ENCODE measurements at places on chromosomes 11 and 22.

DNA sequence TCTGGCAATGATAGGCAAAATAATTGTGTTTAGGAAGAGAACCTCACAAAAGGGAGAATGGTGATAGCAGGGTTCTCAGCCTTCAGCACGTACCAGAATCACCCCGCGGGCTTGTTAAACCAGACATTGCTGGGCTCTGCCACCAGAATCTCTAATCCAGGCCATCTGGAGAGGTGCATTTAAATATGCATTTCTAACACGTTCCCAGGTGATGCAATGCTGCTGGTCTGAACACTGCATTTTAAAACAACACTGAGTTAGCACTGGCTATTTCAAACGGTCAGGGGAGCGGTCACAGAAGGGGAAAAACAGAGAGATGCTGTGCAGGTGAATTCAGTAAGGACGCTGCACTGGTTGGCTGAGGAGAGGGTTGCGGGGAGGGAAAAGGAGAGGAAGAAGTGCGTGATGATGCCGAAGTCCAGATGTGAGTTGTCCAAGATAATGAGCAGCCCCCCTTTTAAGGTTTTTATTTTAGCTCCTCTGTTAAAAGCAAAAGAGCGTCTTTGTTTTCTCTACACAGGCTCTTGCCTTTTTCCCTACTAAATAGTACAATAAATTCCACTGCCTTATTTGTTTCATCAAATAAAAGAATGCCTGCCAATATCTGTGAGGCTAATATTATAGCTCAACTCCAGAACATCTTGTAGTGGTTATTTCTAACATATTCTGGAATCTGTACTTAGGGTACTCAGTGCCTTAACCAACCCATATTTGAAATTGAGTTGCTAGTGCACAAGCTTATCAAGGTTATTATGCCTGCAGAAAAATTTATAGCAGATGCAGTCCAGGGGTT lies 109.6 kb upstream of the POU2AF2 start:
- no peak for DNase-seq

- DNase-seq, result no peak
These were observed 28.6 kb upstream of the ATXN10 start for GRCh38 chr22:45642986-45643385.

DNA sequence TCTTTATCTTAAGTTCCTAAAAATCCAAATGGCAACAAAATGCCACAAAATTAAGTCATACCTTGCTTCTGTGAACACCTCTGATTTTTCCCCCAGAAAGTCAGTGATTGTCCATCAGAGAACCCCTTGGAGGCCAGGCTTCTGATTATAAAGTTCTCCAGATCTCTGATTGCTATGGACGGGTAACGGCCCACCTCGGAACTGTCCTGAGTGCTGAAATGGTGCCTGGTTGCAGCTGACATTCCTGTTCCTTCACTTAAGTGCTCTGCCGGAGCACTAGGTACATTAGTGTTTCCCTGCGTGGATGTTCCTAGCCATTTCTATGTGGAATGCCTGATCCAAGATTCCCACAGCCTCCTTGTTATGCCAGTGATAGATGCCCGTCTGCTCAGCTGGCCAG lies 85.0 kb downstream of the CHST1 start:
- no peak for DNase-seq

GRCh38 chr11:45678976-45679375 lies 13.6 kb upstream of the CHST1 start:
- DNase-seq, result no peak

- DNase-seq, result no peak
These were observed 7.4 kb downstream of the CAPN5 start for GRCh38 chr11:77074205-77074604.

DNA sequence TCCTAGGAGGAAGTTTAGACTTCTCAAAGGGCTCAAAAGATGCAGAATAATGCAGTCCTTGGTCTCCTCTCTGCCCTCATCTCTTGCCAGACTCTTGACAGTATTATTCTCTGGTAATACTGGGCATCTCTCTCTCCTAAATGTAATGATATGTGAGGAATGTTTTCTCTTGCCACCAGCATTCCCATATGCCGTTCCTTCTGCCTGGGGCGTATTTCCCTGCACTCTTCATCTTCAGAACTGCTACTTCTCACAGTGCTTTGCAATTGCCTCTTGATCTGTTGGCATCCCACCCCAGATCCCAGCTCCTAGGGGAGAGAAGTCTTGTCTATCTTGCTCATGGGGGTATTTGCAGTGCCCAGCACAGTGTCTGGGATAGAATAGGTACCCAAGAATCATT lies 107.4 kb downstream of the RASSF10 start:
- no peak for DNase-seq

- DNase-seq, result no peak
These were observed 8.2 kb upstream of the MAFF start for GRCh38 chr22:38193580-38193979.
